ENCODE measurements at places on chromosomes 6 and 20.
A peak's percentile ranks its signal among the peaks of the same experiment; 100 is the strongest.

- H3K36me3 ChIP-seq = no peaks in the 10 kb centered on the region
- no peak for DNase-seq
- H3K4me1 ChIP-seq = no peaks in the 10 kb centered on the region
- no peaks in the 10 kb centered on the region for H3K27me3 ChIP-seq
- no peak overlapping the region for H3K4me3 ChIP-seq
- H3K27ac ChIP-seq = no peak overlapping the region
Observed at GRCh38 chr20:42492290-42492689, 697.4 kb downstream of the PTPRT start.

DNA sequence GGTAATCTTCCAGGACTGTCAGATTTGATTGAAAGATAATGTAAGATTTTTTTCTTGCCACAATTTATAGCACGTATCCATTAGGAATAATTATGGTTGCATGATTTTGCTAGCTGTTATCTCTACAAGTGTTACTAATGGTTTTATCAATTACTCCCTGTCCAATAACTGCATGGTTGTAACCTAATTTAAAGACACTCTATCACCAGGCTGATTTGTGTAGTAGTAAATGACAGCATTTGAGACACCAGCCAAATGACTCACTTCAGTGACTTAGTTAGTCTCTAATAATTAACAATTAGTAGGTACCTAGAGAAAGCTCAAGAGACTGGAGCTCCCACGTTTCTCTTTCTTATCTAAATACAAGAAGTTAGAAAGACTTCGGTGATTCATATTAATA lies 453.8 kb upstream of the POU3F2 start:
- no peak overlapping the region for H3K4me3 ChIP-seq
- H3K27ac ChIP-seq = no peak overlapping the region
- H3K27me3 ChIP-seq = no peaks in the 10 kb centered on the region
- H3K4me1 ChIP-seq = no peaks in the 10 kb centered on the region

DNA sequence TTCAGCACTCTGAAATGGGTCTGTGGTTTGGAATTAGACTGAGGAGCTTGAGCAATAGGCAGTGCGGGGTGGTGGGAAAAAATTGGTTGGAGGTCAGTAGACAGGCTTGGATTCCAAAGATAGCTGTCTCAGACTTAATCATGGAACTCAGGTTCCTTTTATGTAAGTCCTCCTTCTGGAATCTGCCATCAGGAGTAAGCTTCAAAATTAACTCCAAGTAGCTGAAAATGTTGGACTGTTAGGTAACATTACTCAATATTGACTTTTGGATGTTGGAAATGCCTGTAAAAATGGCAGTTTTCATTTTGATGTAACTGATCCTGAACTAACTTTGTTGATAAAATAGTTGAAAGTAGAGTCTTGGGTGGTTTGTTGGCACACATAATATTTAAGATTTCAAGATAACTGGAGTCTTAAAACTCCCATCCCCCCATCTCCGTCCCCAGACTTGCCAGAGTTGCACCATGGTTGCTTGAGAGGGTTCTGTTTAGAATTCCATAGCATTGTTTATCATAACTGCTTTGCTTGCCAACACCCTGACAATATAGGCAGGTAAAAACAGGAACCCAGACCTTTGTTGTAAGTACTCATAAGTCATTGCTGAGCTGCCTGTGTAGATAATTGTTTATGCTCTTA lies 83.0 kb downstream of the PHF20 start:
- H3K36me3 ChIP-seq = no peaks in the 10 kb centered on the region
- H3K27ac ChIP-seq = no peak overlapping the region
- no peaks in the 10 kb centered on the region for H3K4me1 ChIP-seq
- H3K27me3 ChIP-seq = no peaks in the 10 kb centered on the region
- peak; percentile 83 for DNase-seq

DNA sequence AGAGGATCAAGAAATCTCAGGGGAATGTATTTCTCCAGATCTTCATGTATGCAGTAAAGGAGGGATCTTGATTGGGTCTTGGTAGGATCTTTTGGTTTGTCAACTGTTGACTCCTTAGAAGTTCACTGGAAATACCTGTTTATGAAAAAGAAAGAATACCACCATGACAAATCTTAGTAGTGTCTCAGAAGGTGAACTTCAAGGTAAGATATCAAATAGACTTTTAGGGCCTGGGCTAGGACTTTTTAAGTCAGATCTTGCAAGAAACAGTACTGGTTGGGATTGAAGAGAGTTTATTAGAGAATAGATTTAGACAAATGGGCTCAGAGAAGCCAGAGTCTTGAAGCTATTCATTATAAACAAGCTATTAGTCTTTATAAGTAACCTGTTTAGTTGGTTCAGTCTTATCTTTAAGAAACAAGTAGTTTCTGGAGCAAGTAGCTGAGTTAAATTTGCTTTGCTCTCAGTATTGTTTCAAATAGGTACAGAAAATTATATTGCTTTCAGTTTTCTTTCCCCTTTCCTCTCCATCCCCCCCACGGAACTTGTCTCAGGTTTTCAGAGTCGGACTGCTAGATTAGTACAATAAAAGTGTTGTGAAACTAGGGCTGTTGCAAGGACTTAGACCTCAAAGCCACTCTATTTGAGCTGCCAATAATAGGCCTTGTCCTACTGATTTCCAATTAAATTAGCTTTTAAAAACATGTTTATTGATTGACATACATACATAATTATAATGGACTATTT lies 529.1 kb upstream of the CITED2 start:
- H3K36me3 ChIP-seq = no peaks in the 10 kb centered on the region
- no peaks in the 10 kb centered on the region for H3K4me1 ChIP-seq
- no peak overlapping the region for H3K27ac ChIP-seq
- H3K27me3 ChIP-seq = no peaks in the 10 kb centered on the region
- no peak overlapping the region for H3K4me3 ChIP-seq
- DNase-seq = no peak

GRCh38 chr6:133184798-133185372 lies 56.3 kb upstream of the EYA4 start:
- DNase-seq = no peak
- H3K27me3 ChIP-seq = no peaks in the 10 kb centered on the region
- H3K36me3 ChIP-seq = no peaks in the 10 kb centered on the region
- no peak overlapping the region for H3K4me3 ChIP-seq
- H3K27ac ChIP-seq = no peak overlapping the region
- peaks cover 7% of the 10 kb centered on the region for H3K4me1 ChIP-seq

GRCh38 chr6:25218346-25218745 lies 60.8 kb upstream of the CARMIL1 start:
- H3K4me3 ChIP-seq = no peak overlapping the region
- H3K36me3 ChIP-seq = no peaks in the 10 kb centered on the region
- H3K27ac ChIP-seq = no peak overlapping the region

DNA sequence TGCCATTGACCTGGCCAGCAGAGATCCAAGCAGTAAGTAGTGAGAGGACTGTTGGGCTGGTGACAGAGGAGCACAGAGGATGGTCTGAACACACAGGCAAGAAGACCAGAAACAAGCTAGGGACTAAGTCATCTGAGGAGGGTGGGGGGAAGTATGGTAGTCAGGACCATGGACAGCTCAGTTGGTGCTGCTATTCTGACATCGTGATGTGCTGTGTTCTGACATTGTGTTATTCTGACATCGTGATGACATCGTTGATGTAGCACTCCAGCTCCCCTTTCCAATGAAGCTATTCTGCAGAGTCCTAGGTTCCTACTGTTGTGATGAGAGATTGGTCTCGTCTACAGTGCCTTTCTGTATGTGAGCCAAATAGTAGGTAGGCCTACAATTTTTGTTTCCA lies 28.7 kb downstream of the CFAP206 start:
- H3K27ac ChIP-seq = no peak overlapping the region
- no peak overlapping the region for H3K4me3 ChIP-seq
- no peaks in the 10 kb centered on the region for H3K27me3 ChIP-seq

DNA sequence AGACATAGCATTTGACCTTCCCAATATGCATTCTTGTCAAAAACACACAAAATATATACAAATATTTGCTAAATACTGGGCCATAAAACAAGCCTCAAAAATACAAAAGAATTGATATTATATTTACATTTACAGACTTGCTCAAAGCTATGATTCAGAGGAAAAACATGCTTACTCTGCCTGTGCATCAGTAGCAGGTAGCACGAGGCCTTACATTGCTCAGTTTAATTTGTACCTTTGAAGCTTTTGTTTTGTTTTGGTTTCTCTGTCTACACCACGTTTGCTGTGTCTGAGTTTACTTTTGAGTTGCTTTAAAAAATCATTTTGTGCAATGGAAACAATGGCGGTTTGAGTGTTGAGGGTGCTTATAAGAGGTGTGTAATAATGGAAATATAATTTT lies 99.3 kb downstream of the PHF3 start:
- no peak overlapping the region for H3K4me3 ChIP-seq
- H3K4me1 ChIP-seq = peaks cover 9% of the 10 kb centered on the region
- H3K27ac ChIP-seq = no peak overlapping the region

GRCh38 chr20:942611-943010 lies 26.5 kb upstream of the ANGPT4 start:
- H3K4me3 ChIP-seq = no peak overlapping the region
- no peaks in the 10 kb centered on the region for H3K36me3 ChIP-seq
- no peaks in the 10 kb centered on the region for H3K27me3 ChIP-seq
- DNase-seq = no peak
- no peaks in the 10 kb centered on the region for H3K4me1 ChIP-seq

- no peak within 1 kb of the TSS for H3K27ac ChIP-seq
- DNase-seq = peak; percentile 92
- H3K4me1 ChIP-seq = peaks cover 19% of the 10 kb centered on the region
- H3K27me3 ChIP-seq = no peaks in the 10 kb centered on the region
- H3K36me3 ChIP-seq = no peaks in the 10 kb centered on the region
- H3K4me3 ChIP-seq = peak within 1 kb of the TSS; percentile 56
Observed at GRCh38 chr20:63653041-63653973, at the start of gene STMN3. Gene STMN3, minus strand, starts transcription at chr20:63653424. Its CDS starts 79 bp downstream, at chr20:63653345.

- no peak overlapping the region for H3K27ac ChIP-seq
- no peaks in the 10 kb centered on the region for H3K27me3 ChIP-seq
- peak; percentile 69 for DNase-seq
- no peaks in the 10 kb centered on the region for H3K4me1 ChIP-seq
- no peaks in the 10 kb centered on the region for H3K36me3 ChIP-seq
Observed at GRCh38 chr20:23331450-23332350, 18.9 kb upstream of the NXT1 start.

DNA sequence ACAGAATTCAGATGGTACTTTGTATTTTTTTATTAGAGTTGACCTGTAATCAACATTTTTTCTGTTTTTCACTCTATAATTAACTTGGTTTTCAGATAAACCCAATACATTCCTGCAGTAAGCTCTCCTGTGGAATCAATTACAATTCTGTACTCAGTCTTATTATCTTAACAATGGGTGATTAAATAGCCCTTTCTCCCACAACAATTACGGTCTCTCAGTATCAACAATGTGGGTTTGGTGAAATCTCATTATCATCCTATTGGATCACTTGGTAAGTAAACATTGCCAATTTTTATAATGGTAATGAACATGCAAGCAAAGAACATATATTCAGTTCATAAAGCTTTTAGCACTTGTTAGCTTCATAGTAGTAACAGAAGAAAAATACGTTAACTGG lies 438.9 kb upstream of the EPHA7 start:
- no peak overlapping the region for H3K4me3 ChIP-seq
- no peaks in the 10 kb centered on the region for H3K4me1 ChIP-seq
- no peak for DNase-seq

DNA sequence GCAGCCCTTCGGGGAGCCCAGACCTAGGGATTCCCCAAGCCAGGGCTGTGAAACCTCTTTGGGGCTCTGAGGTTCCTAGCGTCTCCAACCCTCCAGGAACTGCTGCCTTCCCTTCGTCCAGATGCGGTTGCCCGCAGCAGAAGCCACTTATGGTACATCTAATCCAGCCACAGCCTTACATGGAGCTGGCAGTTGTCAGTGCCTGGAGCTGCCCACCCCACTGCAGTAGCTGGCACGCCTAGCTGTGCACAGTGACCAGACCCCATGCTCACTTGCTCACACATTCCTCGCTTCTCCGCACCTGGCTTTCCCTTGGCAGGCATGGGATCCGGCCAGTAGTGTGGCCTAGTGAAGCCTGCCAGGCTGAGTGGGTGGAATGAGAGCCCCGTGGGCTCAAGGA lies 547.6 kb downstream of the TBC1D32 start:
- H3K27me3 ChIP-seq = no peaks in the 10 kb centered on the region
- no peaks in the 10 kb centered on the region for H3K4me1 ChIP-seq
- H3K27ac ChIP-seq = no peak overlapping the region
- H3K4me3 ChIP-seq = no peak overlapping the region
- H3K36me3 ChIP-seq = no peaks in the 10 kb centered on the region

- peak; percentile 44 for DNase-seq
- no peaks in the 10 kb centered on the region for H3K27me3 ChIP-seq
- H3K4me3 ChIP-seq = no peak overlapping the region
- no peaks in the 10 kb centered on the region for H3K36me3 ChIP-seq
Observed at GRCh38 chr6:159665868-159666635, 27.0 kb downstream of the SOD2 start.

DNA sequence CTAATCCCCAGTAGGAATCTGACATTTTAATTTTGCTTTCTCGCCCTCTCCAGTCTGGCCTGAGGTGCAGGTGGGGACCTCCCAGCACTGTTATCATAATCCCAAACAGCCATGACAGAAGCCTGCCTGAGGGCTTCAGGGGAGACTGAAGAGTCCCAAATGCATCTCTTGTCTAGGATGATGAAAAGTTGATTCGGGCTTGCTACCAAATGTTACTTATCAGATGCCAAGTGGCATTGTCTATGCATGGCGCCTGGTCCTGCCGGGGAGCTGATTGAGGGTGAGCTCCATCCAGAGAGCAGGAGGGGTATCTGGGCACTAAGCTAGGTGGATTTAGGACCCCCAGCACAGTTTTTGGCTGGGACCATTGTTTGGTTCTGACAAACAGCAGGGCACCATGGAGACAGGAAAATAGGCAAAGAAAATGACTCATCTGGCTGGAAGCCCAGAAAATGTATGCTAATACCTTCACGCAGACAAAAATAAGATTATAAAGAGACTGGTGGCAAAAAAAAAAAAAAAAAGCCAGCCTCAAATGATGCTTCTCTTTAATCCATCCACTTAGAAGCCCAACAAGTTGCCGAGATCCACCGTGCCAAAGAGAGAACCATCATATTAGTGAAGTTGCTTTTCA lies 513.7 kb upstream of the SULF2 start:
- DNase-seq = peak; percentile 87
- no peaks in the 10 kb centered on the region for H3K27me3 ChIP-seq
- H3K4me1 ChIP-seq = peaks cover 36% of the 10 kb centered on the region
- no peaks in the 10 kb centered on the region for H3K36me3 ChIP-seq
- H3K4me3 ChIP-seq = no peak overlapping the region
- peak overlapping the region; percentile 70 for H3K27ac ChIP-seq

GRCh38 chr6:40543776-40544175 lies 43.4 kb downstream of the LRFN2 start:
- peaks cover 4% of the 10 kb centered on the region for H3K27me3 ChIP-seq
- no peak overlapping the region for H3K27ac ChIP-seq
- no peaks in the 10 kb centered on the region for H3K36me3 ChIP-seq
- H3K4me3 ChIP-seq = no peak overlapping the region

DNA sequence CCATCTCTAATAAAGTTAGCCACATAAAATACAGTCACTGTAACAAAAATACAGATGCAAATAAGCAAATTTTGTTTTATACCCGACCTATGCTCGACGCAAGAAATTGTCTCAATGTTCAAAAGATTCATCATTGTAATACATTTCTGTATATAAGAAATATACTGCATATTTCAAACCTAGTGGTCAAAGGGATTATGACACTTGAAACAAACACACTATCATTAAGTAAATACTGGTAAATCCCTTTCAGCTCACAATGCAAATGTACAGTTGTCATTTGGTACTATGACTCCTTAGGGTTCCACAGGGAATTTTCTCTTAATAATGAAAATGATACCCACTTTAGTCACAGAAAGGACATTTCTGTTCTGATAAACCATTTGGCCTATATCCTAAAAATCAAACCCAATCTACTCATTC lies 2.2 kb downstream of the HIVEP2 start:
- peak; percentile 47 for DNase-seq
- H3K27ac ChIP-seq = no peak overlapping the region
- H3K27me3 ChIP-seq = no peaks in the 10 kb centered on the region
- peaks cover 28% of the 10 kb centered on the region for H3K4me1 ChIP-seq
